ENCODE measurements at places on chromosomes 1 and 21.

- DNase-seq = no peak
Observed at GRCh38 chr1:63601061-63601460, 7.8 kb downstream of the PGM1 start.

DNA sequence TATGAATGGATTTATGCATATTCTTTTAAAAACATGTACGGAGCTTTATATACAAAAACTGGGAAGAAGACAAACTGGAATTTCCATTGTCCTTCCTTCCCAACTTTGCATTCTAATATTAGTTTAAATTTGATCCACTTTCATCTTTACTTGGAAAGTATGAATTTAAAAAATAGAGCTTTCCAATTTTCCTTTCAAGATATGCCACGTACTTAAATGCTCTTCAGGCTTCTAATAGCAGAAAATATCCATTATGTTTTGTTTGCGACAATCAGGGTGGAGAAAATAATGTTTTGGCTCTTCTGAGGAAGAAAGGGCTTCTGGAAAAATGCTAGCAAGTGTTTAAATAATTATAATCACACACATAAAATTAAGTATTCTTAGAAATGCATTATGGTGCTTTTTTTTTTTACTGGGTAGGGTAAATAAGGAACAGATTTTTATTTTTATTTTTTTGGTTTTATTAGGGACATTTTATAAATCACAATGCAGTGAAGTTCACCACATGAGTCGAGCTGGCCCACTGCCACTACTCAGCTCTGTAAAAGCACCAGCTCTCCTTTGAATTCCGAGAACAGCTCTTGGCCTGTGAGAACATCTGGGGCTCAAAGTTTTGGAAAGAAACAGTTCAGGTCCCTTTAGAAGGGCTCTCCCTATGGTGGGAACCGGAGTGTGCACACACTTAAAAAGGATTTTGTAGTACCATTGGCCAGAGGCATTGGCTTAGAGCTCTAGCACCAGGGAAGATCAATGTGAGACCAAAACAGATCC lies 287.4 kb upstream of the LYPLAL1 start:
- peak; percentile 29 for DNase-seq

DNA sequence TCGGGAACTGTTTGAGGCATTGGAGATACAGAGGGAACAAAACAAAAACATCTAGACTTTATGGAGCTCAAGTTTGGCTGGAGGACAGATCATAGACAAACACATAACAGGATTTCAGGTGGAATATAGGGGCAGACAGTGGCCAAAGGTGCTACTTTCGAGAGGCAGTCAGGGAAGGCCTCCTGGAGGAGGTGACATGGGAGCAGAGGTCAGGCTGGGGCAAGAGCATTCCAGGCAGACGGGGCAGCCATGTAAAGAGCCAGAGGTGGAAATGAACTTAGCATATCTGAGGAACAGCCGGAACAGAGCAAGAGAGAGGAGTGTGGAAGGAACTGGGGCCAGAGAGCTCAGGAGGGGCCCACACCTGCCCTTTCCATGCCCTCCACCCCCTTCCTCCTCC lies 122.3 kb downstream of the DMRTB1 start:
- no peak for DNase-seq

DNA sequence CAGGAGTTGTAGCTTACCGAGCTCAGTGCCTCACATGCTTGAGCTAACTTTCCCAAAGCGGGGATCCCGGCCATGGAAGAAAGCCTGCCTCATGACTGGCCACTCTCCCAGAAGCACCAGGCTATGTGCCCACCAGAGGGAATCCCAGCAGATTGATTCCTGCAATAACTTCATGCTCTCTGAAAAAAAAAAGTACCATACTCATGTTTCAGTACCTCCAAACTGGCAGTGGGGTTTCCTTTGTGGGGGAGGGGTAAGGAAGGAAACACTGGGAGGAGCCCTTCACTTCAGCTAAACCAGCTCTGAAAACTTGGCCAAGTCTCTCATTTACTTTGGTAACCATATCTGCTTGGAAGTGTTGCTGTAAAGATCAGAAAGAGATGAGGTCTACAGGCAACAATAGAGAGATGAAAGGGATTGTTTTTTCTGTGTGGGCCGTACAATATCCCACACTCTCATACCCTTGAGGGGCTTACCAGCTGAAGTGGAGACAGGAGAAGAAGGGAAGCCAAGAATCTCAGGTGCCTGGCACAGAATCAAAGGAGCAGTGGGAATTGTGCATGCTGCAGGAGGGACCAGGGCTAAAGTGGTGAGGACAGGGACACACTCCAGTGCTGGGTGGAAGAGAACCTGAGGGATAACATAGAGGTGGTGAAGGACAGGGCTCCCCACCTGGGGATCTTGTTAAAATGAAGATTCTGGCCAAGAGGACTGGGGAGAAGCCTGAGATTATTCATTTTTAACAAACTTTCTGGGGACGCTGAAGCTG lies 42.4 kb upstream of the TACSTD2 start:
- DNase-seq = no peak

DNA sequence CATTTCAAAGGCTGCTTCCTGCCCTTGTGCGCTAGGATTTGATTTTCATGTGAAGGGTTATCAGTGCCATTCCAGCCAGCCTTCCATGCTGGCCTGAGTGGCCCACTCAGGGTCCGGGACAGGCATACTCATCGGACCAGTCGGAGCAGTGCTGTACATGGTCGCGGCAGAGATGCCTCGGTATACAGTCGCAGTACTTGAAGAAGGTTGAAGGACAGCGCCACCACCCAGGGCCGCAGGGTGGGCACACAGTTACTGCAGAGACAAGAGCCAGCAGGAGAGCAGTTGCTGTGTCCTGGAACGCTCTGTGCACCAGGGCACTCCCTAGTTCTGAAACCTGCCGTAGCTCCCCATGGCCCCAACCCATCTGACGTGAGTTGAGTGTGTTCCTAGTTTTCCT lies 9.1 kb downstream of the LDLRAD1 start:
- DNase-seq = no peak

DNA sequence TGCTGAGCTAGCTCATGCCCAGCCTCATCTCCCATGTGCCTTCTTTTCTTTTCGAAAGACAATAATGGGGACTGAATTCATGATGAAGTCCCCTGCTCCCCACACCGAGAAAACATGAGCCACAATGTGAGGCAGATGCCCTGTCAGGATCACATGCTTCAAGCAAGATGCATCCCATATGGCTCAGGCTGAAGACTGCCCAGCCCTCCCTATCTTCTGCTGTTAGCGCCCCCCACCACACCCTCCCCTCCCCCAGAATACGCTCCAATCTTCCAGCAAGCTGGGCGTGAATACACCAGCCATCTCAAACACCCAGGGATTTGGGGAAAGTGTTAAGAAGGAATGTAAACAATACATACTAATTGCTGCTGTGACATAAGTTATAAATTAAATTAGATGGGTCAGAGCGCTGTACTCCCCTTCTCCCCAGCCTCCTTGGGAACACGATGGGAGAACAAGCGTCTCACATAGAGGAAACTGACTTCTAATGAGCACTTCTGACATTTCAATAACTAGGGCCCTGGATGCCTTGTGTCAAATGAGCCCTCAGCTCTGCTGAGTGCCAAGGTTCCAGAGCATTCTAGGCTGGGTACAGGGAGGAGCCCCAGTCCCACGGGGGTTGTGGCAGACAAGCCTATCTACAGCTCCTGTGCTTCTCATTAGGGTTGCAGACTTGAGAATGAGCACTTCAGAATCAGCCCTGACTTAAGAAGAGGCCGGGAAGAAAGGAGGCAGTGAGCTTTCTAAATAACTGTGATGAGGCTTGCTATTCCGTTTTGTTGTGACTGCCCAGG lies 55.6 kb downstream of the TNR start:
- no peak for DNase-seq

DNA sequence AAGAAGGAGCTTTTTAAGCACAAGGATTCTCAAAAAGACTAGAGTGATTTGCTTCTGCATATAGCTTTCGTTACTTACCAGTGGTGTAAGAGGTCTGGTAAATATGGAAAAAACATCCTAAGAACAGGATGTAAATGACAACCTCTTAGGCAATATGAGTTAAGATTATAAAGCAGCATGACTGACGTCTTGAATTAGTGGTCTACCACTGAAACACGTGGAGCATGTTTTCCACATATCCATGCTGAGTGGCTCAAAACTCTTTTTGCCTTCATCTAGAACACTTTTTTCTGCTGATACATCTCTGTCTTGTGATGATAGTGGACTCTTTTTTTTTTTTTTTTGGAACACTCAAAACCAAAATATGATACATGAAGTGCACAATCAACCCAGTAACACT lies 44.6 kb downstream of the RCAN1 start:
- DNase-seq = peak; percentile 56

- no peak for DNase-seq
Observed at GRCh38 chr21:34020983-34021553, 52.3 kb upstream of the MRPS6 start.

DNA sequence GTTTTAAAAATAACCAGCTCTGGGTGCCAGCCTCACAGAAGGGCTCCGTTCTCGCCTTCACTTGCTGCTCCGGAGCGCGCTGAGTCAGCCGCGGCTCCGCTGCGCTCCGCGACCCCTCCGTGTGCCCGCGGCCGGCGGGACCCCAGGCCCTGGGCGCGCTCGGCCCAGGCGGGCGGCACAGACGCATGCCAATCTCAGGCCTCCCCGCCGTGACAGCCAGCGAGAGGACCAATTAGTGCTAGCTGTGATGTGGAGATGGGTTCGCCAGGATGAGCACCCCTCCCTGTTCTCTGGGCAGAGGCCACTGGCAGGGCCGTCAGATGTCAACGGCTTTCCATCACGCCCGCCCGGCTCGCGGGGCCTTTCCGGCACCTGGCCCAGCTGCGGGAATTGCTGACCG lies 293.8 kb downstream of the SPATA17 start:
- DNase-seq = no peak

DNA sequence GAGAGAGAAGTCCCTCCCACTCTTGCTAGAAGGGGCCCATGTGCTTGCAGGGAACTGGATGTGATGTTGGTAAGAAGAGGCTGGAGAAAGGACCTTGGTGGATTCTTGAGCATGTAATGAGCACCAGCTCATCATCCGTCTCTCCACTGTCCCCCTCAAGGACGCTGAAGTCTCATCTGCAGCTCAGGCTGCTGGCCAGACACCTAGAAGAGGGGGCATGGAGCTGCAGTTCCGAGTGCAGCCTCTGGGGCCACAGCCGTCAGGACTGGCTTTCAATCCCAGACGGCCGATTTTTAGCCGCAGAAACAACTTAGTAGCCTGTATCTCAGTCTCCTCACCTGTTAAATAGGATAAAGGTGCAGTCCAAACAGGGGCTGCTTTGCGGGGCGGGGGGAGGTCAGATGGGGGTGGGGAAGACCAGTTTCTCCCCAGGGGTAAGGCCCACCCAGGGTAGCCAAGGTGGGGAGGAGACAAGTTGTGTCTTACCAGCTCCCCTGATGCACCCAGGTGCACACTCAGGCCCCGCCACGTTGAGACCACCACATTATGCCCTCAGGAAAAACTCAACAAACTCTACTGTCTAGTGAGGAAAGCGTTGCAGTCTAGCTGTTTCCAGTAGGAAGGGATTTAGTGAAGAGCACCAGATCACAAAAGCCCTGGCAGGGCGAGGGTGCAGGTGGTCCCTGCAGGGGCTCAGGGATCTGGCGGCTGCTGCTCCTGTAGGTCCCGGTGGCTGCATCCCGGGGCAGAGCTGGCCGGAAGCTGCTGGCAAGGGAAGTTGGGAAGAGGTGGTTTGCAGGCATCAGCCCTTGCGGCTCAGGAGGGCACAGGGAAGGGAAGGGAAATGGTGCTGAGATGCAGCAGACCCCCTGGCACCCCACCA lies 29.5 kb downstream of the LDLRAP1 start:
- DNase-seq = peak; percentile 42

DNA sequence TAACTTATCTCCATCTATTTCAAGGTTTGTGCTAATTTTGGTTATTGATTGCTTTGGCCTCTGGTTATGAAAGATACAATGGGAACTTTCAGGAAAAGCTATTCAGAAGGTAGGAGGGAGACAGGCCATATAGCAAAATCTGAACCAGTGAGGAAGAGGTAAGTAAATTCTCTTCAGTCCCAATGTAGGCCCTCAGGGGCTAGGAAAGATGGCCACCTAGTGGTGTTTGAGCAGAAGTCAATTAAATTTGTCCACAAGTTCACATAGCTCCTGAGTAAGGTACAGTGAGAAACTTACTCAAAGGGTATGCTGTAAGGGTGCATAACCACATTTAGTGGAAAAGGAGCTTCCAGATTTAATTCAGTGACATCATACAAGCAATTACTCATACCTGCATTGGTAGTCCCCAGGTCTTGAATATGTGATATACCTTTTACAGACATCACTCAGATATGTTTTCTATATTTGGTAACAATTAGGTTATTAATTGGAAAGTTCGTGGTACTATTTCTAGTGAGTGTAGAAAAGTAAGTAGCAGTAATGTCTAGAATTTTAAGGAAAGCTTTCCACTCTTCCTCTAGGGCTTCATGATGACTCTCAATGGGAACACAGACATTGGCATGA lies 21.4 kb upstream of the FMO1 start:
- DNase-seq = peak; percentile 76

DNA sequence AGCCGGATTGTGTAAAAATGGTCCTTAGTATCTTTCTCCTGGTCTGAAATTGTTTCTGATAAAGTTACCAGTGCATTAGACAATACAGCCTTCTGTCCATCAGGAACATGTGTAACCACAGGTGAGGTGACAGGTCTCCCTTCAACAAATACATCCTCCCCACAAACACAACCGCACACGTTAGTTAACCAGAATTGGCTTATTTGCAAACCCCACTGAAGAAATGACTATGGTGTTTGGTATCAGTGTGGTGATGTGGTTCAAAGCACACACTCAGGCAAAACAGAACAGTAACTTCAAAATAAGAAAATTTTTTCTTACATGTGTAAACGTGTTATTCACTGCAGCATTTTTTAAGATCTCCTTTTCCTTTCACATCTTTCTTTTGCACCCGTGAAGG lies 517.2 kb upstream of the NR5A2 start:
- no peak for DNase-seq

- DNase-seq = peak; percentile 88
Observed at GRCh38 chr1:151199873-151200581, 1.7 kb downstream of the PIP5K1A start.

Data from fibroblast of villous mesenchyme (primary cell).